Activated CD4-positive, alpha-beta memory T cell treated with anti-CD3 and anti-CD28 coated beads for 36 hours (primary cell): ENCODE measurements at places on chromosomes 2 and 18. TPM values are rescaled to one million over a fixed set of nuclear protein-coding genes. Genes with fewer than 3 reads are reported as not detected.

GRCh38 chr2:391696-392095, 103.8 kb upstream of the ALKAL2 start:
- no peak overlapping the region for H3K4me3 ChIP-seq
- peaks cover 20% of the 10 kb centered on the region for H3K4me1 ChIP-seq
- peaks cover 3% of the 10 kb centered on the region for H3K27me3 ChIP-seq
- no peaks in the 10 kb centered on the region for H3K36me3 ChIP-seq
- H3K27ac ChIP-seq, result no peak overlapping the region

DNA sequence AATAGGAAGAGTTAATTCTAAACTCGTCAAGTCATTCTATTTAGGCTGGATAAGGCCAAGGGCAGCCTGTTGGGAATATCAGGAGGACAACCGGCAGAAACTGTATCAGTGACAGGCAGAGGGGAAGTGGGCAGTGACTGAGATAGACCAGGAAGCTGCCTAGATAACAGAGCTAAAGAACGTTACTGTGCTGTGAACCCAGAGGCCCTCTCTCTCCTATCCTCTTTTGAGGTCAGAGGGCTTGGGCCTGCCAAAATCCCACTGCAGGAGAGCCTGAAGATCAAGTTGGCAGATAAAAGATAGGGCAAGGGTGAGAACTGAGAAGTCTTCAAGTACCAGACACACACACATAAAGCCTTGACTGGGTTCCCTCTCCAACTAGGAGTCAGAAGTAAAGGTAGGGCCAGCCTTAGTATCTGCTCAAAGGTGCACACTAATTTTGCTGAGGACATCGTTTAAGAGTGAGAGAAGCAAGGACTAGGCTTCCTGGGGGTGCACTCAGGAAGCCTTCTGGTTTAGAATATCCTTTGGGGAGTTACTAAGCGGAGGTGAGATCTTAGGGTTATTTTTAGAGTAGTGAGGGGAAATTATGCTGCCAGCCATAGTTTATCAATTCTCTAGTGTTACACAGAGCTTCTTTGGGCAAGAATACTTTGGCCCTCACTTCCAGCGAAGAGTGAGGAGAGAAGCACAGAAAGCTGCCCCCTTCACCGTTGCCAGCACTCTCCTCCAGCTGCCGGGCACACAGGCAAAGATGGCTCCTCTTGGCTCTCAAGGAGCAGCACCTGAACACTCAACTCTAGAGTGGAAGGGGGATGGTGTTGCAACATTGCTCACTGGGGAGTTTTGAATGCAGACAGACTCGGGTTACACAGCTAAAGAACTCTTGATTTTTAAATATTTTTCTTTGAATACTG, 9.8 kb downstream of the CAVIN2 start:
- no peak overlapping the region for H3K4me3 ChIP-seq
- no peaks in the 10 kb centered on the region for H3K36me3 ChIP-seq
- no peaks in the 10 kb centered on the region for H3K4me1 ChIP-seq
- no peak overlapping the region for H3K27ac ChIP-seq
- no peak for DNase-seq

- H3K4me1 ChIP-seq, result peaks cover 4% of the 10 kb centered on the region
- no peaks in the 10 kb centered on the region for H3K36me3 ChIP-seq
- H3K4me3 ChIP-seq, result no peak overlapping the region
- DNase-seq, result no peak
Measured at GRCh38 chr18:37251679-37252078, 313.9 kb downstream of the CELF4 start.

DNA sequence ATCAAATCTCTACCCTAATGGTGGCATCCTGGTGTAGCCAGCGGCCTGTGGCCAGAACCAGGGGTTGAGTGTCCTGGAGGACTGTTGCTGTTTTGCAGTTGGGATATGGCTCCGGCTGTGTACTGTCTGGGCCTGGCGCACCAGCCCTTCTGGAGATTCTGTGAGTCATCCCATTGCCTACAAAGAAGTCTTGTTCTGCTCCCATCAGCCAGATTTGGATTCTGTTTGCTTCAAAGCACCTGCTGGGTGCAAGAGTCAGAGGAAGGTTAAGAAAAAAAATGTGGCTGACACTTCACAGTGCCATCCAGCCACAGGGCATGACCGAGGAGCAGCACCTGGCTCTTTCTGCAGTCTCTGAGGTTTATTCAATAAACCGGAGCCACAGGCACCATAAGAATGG, 41.0 kb upstream of the ASAP2 start:
- no peaks in the 10 kb centered on the region for H3K4me1 ChIP-seq
- H3K4me3 ChIP-seq, result no peak overlapping the region
- peaks cover 6% of the 10 kb centered on the region for H3K27me3 ChIP-seq
- H3K36me3 ChIP-seq, result no peaks in the 10 kb centered on the region
- DNase-seq, result no peak
- H3K27ac ChIP-seq, result no peak overlapping the region

DNA sequence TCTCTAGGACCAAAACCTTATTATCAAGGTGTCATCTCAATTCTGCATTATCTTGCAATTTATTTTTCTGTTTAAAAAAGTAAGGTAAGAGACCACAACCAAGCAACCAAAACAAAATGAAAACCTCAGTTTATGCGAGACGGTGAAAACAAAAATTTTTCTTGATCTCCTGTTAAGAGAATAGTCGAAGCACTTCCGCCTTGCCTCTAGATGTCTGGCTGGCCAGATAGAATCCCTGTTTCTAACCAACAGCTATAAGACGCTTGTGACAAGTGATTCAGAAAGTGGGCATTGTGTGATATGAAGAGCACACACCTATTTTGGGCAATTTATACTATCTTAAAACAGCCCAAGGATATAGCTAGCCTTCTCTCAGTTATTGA, 51.2 kb downstream of the MGAT5 start:
- peaks cover 6% of the 10 kb centered on the region for H3K36me3 ChIP-seq
- H3K27ac ChIP-seq, result no peak overlapping the region
- no peaks in the 10 kb centered on the region for H3K27me3 ChIP-seq
- peaks cover 55% of the 10 kb centered on the region for H3K4me1 ChIP-seq

- H3K27ac ChIP-seq, result no peak overlapping the region
- H3K36me3 ChIP-seq, result no peaks in the 10 kb centered on the region
- no peak for DNase-seq
- no peaks in the 10 kb centered on the region for H3K4me1 ChIP-seq
- no peak overlapping the region for H3K4me3 ChIP-seq
- peaks cover 20% of the 10 kb centered on the region for H3K27me3 ChIP-seq
Measured at GRCh38 chr2:13056259-13056843, 339.6 kb downstream of the TRIB2 start.

GRCh38 chr2:170310876-170311502, 133.0 kb downstream of the MYO3B start:
- H3K36me3 ChIP-seq, result no peaks in the 10 kb centered on the region
- no peak overlapping the region for H3K4me3 ChIP-seq
- H3K4me1 ChIP-seq, result no peaks in the 10 kb centered on the region
- H3K27me3 ChIP-seq, result peaks cover 17% of the 10 kb centered on the region
- no peak overlapping the region for H3K27ac ChIP-seq
- DNase-seq, result no peak

- no peaks in the 10 kb centered on the region for H3K27me3 ChIP-seq
- H3K4me1 ChIP-seq, result no peaks in the 10 kb centered on the region
- no peak overlapping the region for H3K27ac ChIP-seq
- no peak for DNase-seq
- no peak overlapping the region for H3K4me3 ChIP-seq
- H3K36me3 ChIP-seq, result no peaks in the 10 kb centered on the region
Measured at GRCh38 chr2:226338825-226339224, 460.8 kb downstream of the IRS1 start.

DNA sequence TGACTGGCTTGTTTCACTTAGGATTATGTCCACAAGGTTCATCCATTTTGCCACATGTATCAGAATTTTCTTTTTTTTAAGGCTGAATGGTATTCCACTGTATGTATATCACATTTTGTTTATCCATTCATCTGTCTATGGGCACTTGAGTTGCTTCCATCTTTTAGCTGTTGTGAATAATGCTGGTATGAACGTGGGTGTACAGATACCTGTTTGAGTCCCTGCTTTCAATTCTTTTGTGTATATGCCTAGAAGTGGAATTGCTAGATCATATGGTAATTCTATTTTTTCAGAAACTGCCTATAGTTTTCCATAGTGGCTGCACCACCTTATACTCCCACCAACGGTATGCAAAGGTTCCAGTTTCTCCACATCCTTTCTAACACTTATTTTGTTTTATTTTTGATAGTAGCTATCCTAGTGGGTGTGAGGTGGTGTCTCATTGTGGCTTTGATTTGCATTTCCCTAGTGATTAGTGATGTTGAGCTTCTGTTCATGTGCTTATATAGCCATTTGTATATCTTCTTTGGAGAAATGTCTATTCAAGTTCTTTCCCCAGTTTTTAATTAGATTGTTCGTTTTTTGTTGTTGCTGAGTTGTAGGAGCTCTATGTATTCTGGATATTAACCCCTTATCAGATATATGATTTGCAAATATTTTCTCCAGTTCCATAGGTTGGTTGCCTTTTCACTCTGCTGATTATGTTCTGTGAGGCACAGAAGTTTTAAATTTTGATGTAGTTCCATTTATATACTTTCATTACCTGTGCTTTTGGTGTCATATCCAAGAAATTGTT, 40.7 kb downstream of the TTC39C start:
- DNase-seq, result no peak
- H3K27ac ChIP-seq, result peak overlapping the region; percentile 79

DNA sequence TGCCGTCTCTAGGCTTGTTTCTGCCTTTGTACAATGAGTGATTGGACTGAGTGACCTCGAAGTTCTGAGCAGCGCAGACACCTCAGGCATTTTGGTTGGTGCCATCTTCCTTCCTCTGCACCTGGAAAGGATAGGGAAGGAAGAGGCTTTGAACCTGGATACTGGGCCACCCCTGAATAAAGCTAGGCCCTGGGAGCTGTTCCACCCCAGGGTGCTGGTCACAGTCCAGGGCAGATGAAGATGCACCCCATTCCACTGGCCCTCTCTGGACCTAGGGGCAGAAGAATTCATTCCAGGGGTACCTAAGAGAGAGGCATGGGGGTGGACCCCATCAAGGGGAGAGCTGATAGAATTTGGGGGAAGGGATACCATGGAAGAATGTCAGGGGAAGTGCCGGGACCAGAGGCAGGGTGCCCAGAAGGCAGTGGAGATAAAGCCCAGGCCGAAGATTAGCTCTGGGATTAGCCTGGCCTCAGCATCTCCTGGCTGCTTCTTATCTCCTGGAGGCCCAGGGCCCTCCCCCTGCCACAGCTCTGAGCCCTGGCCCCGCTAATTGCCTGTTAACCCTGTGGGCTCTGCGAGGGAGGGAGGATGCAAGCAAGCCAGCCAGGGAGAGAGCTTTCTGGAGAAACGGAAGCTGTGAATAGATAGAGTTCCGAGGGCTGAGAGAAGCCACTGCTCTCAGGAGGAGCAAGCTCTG, 11.4 kb downstream of the ASIC4 start:
- H3K4me3 ChIP-seq, result no peak overlapping the region
- no peaks in the 10 kb centered on the region for H3K36me3 ChIP-seq
- H3K27ac ChIP-seq, result no peak overlapping the region
- peaks cover 10% of the 10 kb centered on the region for H3K4me1 ChIP-seq
- peaks cover 79% of the 10 kb centered on the region for H3K27me3 ChIP-seq

Gene SERPINB13
- not detected for total RNA-seq

Gene CHCHD5
- 39.3 TPM for total RNA-seq

Gene PHLPP1
- 8.7 TPM for total RNA-seq

- no peak for DNase-seq
- peaks cover 9% of the 10 kb centered on the region for H3K36me3 ChIP-seq
- no peak overlapping the region for H3K4me3 ChIP-seq
Measured at GRCh38 chr2:46416739-46417403, 62.5 kb upstream of the TMEM247 start.

DNA sequence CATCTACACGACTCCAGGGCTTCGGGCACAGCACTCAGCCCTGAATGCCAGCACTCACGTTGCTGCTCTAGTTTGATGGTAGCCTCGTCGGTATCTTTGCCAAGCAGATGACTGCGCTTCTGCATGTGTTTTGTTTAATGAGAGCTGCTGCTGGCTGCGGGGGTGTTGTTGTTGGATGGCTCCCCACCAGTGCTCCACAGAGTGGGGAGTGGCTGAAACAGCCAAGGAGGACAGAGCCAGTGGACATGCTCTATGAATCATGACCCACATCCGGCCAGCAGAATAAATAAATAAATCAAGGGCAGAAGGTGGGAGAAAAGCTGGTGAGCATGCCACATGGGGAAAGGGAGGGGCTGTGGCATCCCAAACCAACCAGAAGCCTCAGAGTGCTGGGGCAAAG, 131.2 kb upstream of the SOX11 start:
- no peaks in the 10 kb centered on the region for H3K27me3 ChIP-seq
- no peaks in the 10 kb centered on the region for H3K36me3 ChIP-seq
- no peak overlapping the region for H3K27ac ChIP-seq
- no peaks in the 10 kb centered on the region for H3K4me1 ChIP-seq
- no peak for DNase-seq

Gene LOXHD1
- not detected for total RNA-seq

Gene SERPINB7
- not detected for total RNA-seq

Gene TMEM37
- total RNA-seq, result not detected

- H3K4me1 ChIP-seq, result no peaks in the 10 kb centered on the region
- DNase-seq, result no peak
- no peaks in the 10 kb centered on the region for H3K27me3 ChIP-seq
- H3K4me3 ChIP-seq, result no peak overlapping the region
- H3K27ac ChIP-seq, result no peak overlapping the region
- no peaks in the 10 kb centered on the region for H3K36me3 ChIP-seq
Measured at GRCh38 chr2:140383781-140384180, 1603.6 kb upstream of the NXPH2 start.

Gene GAD1
- 2.9 TPM for total RNA-seq

DNA sequence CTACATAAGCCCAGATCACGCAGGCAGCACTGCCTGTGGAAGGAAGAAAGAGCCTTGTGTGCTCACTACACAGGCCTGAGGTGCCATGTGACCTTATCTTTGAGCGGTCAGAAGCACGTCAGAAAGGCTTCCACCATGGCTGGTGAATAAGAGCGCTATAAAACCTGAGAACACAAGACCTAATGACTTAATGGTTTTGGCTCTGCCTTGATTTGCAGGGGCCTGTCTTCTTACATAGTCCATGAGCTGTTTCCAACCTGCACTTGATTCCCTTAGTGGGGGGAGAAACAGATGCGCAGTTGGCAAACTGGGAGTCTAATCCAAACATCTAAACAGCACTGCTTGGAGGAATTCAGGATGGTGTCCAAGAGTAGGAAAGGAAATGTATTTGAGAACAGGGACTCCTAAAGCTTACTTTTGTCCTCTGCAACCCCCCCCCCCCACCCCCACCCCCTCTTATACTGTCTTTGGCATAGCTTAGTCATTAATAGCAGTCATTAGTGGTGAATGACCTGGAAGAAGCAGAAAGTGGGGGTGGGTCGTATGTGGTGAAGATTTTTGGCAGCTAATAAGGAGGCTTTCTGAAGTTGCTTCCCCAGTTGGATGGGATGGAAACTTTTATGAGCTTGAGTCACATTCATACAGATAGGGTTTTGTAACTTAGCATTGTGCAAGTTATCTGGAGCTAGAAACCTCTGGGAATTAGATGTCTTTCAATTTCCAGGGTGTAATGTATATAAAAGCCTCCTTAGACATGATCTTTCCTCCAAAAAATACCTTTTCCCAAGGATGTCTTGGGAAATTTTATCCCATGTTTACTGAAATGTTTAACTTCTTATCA, 454.1 kb downstream of the MEIS1 start:
- no peak overlapping the region for H3K27ac ChIP-seq
- no peak for DNase-seq
- peaks cover 2% of the 10 kb centered on the region for H3K27me3 ChIP-seq
- H3K4me3 ChIP-seq, result no peak overlapping the region
- H3K36me3 ChIP-seq, result no peaks in the 10 kb centered on the region
- H3K4me1 ChIP-seq, result no peaks in the 10 kb centered on the region
